ENCODE measurements at places on chromosomes 7 and 10. TPM values are rescaled to one million over a fixed set of nuclear protein-coding genes. Genes with fewer than 3 reads are reported as not detected.

Gene MBL2
- not detected for total RNA-seq

Gene TAS2R4
- total RNA-seq = not detected

Gene CCDC186
- total RNA-seq = 25.7 TPM

Gene MSS51
- 1.2 TPM for total RNA-seq

DNA sequence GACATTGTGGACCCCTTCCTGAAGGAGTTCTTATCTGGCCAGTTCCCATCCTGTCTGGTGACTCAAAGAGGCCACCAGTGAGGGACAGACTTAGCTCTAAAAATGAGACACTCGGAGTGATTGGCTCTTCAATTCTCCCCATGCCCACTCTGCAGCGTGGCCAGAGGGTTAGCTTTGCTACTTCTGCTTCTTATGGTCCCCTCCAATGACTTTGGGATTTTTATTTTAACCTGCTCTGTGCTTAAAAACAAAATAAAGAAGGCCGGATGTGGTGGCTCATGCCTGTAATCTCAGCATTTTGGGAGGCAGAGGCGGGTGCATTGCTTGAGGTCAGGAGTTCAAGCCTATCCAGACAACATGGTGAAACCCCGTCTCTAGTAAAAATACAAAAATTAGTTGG is 573.0 kb upstream of the AUTS2 start:
- no peaks in the 10 kb centered on the region for H3K36me3 ChIP-seq
- no peaks in the 10 kb centered on the region for H3K27me3 ChIP-seq
- no peak overlapping the region for H3K27ac ChIP-seq
- DNase-seq = peak; percentile 47

- H3K4me1 ChIP-seq = no peaks in the 10 kb centered on the region
- DNase-seq = no peak
- H3K36me3 ChIP-seq = no peaks in the 10 kb centered on the region
- H3K27ac ChIP-seq = no peak overlapping the region
- no peaks in the 10 kb centered on the region for H3K27me3 ChIP-seq
These were observed 45.1 kb downstream of the POU6F2 start for GRCh38 chr7:39022796-39023195.

DNA sequence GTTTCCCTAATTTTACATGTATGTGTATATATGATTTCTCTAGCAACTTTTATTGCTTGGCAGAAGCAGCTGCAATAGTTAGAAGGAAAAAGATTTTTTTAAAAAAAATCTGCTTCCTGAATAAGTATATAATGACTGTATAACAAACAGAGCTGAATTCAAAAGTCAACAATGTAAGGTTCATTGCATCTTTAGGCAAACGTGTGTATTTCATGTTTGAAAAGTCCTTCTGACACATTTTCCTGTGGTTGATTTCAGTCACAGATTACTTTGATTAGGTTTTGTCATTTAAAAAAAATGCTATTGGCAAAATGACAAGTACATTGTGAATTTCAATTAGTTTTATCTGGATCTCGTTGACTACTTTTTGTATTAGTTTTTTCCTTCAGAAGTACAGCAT is 231.0 kb downstream of the CSTF2T start:
- no peaks in the 10 kb centered on the region for H3K36me3 ChIP-seq
- no peak overlapping the region for H3K27ac ChIP-seq
- DNase-seq = no peak

DNA sequence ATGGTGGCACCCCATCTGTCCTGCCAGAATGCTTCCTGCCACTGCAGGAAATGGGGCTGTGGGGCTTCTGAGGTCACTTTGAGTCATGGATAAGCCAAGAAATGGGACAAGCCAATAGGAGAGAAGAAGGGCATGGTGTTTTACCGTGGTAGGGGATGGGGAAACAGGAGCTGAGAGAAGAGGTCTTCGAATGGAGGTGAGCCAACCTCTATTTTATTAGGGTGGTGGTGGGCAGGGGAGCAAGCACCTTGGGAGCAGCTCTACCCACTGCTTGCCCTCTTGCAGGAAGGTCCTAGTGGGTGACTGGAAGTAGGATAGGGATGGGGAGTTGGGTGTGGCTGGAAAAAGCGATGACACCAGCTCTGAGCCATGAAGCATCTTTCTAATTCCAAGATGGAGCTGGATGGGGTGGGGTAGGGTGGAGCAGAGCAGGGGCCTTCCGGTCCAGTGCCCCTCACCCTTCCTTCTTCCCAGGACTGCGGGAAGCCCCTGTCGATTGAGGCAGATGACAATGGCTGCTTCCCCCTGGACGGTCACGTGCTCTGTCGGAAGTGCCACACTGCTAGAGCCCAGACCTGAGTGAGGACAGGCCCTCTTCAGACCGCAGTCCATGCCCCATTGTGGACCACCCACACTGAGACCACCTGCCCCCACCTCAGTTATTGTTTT is 9.1 kb downstream of the ZYX start:
- no peak for DNase-seq
- H3K27me3 ChIP-seq = no peaks in the 10 kb centered on the region
- H3K27ac ChIP-seq = peak overlapping the region; percentile 100
- H3K36me3 ChIP-seq = peaks cover 63% of the 10 kb centered on the region

DNA sequence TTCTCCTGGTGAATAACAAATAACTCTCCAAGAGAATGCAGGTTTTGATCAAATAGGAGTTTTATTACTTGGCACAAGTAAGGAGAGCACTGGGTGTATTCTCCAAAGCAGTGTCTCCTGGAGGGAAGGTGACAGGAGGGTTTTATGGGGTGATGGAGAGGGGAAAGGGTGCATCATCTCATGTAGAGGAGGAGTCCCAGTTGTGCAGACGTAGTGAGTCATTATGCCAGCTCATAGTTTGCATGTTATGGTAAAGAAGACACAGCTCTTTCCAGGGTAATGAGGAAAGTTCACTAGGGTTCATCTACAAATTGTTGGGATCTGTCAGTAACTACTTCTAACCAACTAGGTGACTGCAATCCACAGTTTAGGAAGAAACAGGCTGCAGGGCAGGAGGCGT is 347.9 kb upstream of the MEOX2 start:
- no peak for DNase-seq
- H3K36me3 ChIP-seq = no peaks in the 10 kb centered on the region
- no peak overlapping the region for H3K27ac ChIP-seq
- no peaks in the 10 kb centered on the region for H3K27me3 ChIP-seq

DNA sequence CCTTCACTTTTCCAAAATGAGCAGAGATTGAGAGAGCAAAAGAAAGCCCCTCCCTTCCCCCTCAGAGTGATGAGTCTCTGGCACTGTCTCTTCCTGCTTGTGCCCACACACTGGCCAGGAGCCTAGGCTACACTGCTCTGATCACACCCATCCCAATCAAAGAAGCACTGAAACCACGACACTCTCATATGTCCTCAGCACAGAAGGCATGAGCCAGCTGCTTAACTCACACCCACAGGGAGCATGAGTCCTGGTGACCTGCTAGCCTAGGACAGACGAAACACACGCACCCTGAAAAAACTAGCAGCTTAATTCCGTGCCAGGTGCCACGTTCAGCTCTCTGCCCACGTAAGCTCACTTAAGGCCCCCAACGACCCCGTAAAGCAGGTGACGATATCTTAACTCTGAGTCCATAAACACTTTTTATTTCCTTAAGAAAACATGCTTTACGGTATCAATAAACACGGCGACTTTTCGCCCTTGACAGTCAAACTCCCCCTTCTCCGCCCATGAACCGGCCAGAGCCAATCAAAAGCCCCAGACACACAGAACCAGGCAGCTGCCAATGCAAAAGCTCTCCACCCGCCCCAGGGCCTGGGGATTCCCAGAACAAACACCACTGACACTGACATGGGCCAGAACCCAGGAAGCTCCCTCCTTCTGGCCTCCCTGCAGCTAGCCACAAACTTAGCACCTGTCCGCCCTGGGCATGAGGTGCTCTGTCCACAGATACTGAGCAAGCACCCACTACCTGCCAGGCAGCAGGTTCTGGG is 69.0 kb downstream of the TNRC18 start:
- no peaks in the 10 kb centered on the region for H3K27me3 ChIP-seq
- H3K36me3 ChIP-seq = peaks cover 78% of the 10 kb centered on the region
- peaks cover 97% of the 10 kb centered on the region for H3K4me1 ChIP-seq
- peak overlapping the region; percentile 81 for H3K27ac ChIP-seq
- peak overlapping the region; percentile 4 for H3K4me3 ChIP-seq

GRCh38 chr7:69402696-69403095 is 195.6 kb upstream of the AUTS2 start:
- DNase-seq = no peak
- no peaks in the 10 kb centered on the region for H3K4me1 ChIP-seq
- no peaks in the 10 kb centered on the region for H3K36me3 ChIP-seq

DNA sequence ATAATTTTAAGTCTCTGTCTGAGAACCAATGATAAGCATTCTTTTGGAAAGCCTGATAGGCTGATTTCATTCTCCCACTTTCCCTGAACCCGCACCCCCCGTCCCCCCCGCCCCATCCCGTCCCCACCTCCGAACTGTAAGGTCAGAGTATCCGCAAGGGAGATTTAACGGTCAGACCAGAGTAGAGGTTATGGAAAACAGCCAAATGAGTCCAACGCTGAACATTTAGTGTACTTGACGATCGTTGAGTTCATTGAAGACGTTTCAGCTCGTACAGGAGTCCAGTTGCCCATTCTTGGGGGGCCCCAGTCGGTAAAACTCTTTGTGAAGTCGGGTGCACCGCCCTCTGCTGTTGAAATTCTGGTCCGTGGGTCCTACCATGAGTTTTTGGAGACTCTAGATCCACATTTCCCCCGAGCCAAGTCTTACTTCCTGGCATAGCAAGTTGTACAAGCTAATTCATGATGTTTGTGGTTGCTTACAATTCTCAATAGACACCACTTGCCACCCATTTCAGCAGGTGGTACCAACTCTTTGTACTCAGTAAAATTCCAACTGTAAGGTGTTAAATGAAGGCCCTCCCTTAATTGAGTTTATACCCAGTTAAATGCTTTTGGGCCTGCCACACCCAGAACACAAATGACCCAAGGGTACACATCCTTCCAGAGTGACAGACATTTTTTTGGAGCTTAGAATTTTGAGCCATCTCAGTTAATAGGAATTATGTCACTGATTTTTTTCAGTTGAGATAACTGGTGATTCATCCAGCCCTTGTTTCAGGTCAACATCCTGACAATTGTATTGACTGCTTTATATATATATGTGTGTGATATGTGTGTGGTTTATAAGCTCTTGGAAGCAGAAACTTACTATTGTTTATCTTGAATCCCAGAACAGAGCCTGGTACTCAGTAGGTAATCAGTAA is 1.2 kb downstream of the MARCHF5 start:
- H3K4me3 ChIP-seq = peak overlapping the region; percentile 83
- no peaks in the 10 kb centered on the region for H3K36me3 ChIP-seq
- no peaks in the 10 kb centered on the region for H3K27me3 ChIP-seq

DNA sequence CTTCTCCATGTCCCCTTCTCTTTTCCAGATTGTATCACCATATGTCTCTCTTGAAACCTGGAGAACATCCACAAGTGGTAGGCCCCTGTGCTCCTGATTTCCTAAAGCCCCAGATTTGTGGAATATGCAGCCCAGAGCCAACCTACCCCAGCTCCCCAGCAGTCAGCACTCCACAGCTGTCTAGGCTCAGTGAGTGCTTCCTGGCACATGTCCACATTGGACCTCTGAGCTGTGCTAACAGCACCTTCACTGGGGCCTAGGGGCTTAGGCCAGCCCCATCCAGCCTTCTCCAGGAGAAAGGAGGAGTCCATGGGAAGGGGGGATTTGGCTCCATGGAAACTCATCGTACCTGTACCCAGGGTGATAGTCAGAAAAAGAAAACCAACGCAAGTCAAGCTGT is 192.7 kb downstream of the FGFR2 start:
- peak; percentile 90 for DNase-seq
- H3K4me1 ChIP-seq = peaks cover 4% of the 10 kb centered on the region
- no peak overlapping the region for H3K27ac ChIP-seq
- H3K4me3 ChIP-seq = no peak overlapping the region
- H3K27me3 ChIP-seq = no peaks in the 10 kb centered on the region

GRCh38 chr7:49174396-49174795 is 250.0 kb downstream of the CDC14C start:
- no peaks in the 10 kb centered on the region for H3K4me1 ChIP-seq
- no peaks in the 10 kb centered on the region for H3K36me3 ChIP-seq
- H3K27ac ChIP-seq = no peak overlapping the region
- no peaks in the 10 kb centered on the region for H3K27me3 ChIP-seq

GRCh38 chr10:43188702-43189101 is 50.5 kb downstream of the CSGALNACT2 start:
- DNase-seq = no peak
- H3K4me3 ChIP-seq = no peak overlapping the region
- peaks cover 6% of the 10 kb centered on the region for H3K36me3 ChIP-seq
- H3K27ac ChIP-seq = no peak overlapping the region

DNA sequence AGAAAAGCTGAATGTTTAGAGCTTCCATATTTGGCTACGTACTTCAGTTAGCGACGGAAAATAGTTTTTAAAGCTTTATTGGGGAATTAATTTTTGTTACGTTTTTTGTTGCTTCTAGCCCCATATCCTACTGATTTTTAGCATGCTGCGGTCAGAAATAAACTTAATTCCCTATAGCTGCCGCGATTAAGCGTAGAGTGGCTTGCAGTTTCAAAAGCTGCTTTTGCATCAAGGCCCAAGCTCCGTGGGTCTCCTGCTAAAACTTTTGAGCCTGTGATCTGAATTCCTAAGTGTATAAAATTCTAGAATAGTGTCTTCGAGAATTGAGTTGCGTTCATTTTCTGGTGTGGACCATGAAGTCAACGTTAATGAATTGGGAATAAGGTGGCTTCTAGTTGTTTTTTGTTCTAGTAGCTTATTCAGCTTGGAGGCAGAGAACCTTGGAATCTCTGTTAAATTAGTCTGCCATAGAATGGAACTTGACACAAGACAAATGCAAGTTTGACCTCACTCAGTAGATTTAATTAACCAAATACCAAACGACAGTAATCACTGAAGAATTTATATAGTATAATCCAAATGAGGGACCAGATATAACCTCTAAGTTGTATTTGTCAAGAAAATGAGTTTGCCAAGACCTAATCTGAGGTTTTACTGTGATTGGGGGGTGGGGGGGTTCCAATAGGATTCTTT is 977 bp downstream of the CALU start:
- no peak for DNase-seq
- H3K36me3 ChIP-seq = no peaks in the 10 kb centered on the region
- peak overlapping the region; percentile 99 for H3K27ac ChIP-seq
- H3K27me3 ChIP-seq = no peaks in the 10 kb centered on the region
- H3K4me1 ChIP-seq = peaks cover 62% of the 10 kb centered on the region
